ENCODE measurements at places on chromosomes 1 and 21.

DNA sequence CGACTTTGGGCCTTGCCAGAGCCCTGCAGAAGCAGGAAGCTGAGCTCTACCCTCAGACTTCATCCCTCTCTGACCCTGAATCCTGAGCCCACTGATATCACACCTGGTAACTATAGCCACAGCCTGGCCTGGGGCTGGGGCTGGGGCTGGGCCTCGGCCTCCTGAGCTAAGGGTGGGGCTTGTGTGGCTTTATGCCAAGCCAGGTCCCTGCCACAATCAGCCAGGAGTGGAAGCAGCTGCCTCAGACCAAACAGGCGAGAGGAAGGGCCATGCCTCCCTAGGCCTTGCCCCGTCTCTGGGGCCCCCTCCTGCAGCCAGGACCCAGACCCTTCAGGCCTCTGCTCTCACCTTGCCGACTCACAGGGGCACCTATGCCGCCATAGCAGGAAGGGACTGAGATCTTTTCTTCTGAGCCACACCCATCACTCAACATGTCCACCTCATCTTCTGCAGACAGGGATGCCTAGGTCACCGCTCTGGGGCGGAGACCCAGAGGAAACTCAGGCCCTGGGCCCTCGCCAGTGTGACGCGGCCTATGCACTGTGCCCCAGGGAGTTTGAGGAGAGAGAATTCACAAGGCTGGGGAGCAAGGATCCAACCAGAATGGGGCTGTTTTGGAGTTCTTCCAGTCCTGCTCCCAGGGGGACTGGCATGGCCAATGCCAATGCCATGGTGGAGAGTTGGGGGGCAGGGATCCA is 5.7 kb downstream of the UBXN11 start:
- DNase-seq: no peak

GRCh38 chr1:150789396-150789795 is 18.7 kb downstream of the CTSK start:
- DNase-seq: no peak

DNA sequence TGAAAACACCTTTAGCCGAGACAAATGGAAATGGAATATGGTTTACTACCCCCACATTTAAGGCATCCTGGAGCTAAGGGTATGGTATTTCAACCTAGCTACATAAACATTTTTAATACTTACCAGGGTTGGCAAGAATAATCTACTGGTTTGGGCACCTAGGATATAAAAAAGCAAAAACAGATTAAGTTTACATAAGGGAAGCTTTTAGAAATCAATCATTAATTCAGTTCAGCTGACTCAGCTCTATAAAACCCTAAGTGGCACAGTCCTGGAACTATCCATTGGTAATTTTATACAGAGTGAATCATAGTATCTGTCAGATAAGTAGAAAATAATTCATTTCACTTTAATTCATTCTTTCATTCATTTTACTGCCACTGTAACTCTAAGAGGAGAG is 355.2 kb downstream of the VAV3 start:
- no peak for DNase-seq

DNA sequence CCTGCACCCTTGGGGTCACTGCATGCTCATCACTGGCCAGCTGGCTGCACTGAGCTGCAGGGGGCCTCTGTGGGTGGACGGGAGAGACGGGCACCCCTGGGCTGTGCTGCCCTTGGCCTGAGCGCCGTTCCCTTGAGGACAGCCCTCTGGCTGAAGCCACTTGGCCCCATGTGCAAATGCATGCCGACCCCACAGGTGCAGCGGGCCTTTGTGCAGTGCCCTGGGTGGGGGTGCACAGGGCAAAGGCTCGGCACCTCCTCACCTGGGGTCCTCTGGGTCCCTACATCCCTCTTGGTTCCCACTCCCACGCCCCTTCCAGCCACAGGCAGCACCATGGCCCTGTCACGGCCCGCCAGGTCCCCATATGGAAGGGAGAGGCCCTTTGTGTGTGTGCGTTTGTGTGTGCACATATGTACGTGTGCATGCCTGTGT is 41.3 kb downstream of the COQ8A start:
- no peak for DNase-seq

DNA sequence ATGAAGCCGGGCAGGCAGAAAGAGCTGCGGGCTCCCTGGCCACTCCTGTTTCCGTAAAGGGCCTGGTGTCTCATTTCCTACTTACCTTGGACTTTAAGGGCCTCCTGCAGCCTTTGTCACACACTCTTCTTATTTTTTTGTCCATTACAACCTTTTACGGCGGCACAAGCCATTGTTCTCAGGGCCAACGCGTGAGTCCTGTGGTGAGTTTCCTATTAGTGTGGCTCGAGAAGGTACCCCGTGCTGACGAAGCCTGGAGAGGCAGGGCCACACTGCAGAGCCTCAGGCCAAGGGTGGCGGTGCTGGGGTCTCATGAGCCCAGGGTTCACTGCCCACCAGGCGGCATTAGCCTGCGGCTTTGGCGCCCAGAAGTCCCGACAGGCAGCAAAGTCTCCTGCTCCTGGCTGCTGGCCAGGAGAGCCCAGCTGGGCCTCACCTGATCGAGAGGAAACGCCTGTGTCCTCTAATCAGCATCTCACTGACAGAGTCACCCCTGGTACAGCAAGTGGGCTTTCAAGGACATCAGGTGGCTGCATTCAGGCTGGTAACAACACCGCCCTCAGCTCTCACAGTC is 62.0 kb downstream of the SIK1 start:
- no peak for DNase-seq

- peak; percentile 32 for DNase-seq
Measured at GRCh38 chr1:110464340-110464739, 13.4 kb downstream of the PROK1 start.

- no peak for DNase-seq
Measured at GRCh38 chr1:232328486-232329102, 301.3 kb downstream of the SIPA1L2 start.

DNA sequence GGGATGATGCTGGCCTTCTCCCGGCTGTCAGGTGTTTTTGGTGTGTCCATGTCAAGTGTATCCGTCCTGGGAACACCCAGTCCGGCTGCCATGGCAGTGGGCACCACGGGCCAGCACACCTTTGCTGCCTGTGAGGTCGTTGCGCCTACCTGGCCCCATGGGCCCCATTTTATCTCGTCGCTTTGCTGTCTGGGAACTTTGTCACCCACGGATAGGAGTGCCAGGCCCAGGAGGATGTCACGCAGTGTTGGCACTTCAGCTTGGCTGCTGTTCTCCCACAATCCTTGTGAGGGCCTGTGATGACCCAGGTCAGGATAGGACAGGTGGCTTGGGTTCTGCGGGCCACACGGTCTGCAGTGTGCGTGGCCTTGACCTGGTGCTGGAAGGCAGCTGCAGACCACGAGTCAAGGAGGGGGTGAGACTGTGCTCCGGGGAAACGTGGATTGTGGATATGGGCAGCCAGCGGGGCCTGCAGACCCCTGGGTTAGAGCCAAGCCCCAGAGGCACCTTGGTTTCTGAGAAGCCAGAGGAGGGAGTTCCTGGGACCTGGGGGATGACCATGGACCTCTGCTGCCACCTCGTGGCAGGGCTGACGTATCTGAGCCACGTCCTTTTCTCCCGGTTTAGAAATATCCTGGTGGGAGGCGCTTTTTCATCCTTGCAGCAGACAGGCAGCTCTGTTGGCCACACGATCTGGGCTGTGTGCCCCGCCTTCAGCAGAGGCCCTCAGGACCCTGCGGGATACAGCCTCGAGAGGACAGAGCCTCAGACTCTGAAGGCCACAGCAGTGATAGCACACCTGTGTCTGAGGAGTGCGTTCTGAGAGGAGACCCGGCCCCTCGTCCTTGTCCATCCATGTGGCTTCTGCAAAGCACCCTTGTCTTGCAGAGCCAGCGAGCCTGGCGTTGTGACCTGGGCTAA is 161.1 kb upstream of the COL6A1 start:
- peak; percentile 80 for DNase-seq

- peak; percentile 52 for DNase-seq
Measured at GRCh38 chr1:185720633-185721272, 13.4 kb upstream of the HMCN1 start.

DNA sequence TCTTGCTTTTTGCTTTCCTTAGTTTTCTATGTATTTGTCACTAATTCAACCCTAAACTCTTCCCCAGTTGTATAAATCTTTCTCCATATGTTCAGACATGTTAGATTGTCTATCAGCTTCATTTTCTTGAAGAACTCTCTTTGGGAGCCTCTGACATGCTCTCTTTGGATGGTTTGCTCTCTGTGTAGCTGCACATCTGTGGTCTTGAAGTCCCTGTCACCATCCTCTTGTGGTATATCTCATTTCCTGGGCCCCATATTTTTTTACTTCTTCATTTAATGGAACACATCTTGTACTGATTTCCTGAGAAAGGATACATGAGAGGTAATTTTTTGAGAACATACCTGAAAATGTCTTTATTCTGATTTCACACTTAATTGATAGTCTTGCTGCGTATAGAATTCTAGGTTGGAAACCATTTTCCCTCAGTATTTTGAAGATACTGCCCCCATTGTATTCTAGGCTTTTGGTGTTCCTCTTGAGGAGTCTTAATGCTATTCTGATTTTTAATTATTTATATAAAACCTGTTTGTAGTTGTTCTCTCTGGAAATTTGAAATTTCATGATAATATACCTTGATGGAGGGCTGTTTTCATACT is 72.6 kb downstream of the ST3GAL3 start:
- no peak for DNase-seq

- DNase-seq: no peak
Measured at GRCh38 chr1:84155517-84155916, 11.4 kb downstream of the PRKACB start.

DNA sequence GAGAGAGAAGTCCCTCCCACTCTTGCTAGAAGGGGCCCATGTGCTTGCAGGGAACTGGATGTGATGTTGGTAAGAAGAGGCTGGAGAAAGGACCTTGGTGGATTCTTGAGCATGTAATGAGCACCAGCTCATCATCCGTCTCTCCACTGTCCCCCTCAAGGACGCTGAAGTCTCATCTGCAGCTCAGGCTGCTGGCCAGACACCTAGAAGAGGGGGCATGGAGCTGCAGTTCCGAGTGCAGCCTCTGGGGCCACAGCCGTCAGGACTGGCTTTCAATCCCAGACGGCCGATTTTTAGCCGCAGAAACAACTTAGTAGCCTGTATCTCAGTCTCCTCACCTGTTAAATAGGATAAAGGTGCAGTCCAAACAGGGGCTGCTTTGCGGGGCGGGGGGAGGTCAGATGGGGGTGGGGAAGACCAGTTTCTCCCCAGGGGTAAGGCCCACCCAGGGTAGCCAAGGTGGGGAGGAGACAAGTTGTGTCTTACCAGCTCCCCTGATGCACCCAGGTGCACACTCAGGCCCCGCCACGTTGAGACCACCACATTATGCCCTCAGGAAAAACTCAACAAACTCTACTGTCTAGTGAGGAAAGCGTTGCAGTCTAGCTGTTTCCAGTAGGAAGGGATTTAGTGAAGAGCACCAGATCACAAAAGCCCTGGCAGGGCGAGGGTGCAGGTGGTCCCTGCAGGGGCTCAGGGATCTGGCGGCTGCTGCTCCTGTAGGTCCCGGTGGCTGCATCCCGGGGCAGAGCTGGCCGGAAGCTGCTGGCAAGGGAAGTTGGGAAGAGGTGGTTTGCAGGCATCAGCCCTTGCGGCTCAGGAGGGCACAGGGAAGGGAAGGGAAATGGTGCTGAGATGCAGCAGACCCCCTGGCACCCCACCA is 29.5 kb downstream of the LDLRAP1 start:
- no peak for DNase-seq

DNA sequence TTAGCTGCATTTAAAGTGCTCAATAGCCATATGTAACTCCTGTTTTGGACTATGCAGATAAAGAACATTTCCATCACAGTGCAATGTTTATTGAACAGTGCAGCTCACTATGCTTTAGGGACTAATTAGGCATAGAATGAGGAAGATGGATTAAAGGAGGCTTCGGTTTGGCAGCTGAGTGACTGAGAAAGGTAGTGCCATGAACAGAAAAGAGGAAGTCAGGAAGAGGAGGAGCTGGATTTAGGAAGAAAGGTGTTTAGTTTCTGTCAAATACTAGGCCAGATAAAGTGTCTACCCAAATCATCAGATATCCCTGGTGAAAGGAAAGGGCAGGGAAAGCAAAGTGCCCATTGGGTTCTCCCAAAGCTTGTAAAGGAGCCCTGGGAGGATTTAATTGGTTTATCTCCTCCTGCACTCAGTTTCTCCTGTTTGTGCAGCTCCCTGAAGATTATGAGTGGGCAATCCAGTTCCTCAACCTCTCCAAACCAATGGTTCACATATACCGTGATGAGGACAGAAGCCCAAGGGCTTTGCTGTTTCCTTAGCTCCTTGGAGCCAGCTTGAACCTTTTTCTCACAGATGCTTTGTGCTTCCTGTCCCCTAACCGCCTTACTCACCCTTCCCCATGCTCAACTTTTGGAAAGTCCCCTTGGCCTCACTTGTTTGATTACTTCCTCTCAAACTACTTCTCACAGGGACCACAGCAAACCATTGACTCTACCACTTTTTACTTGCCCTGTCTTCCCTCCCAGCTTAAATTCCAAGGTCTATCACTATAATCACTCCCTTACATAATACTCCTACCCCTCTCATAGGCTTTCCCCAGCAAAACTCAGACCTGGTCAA is 3.5 kb upstream of the RAP1A start:
- no peak for DNase-seq

GRCh38 chr1:182301467-182302198 is 90.0 kb downstream of the GLUL start:
- no peak for DNase-seq

DNA sequence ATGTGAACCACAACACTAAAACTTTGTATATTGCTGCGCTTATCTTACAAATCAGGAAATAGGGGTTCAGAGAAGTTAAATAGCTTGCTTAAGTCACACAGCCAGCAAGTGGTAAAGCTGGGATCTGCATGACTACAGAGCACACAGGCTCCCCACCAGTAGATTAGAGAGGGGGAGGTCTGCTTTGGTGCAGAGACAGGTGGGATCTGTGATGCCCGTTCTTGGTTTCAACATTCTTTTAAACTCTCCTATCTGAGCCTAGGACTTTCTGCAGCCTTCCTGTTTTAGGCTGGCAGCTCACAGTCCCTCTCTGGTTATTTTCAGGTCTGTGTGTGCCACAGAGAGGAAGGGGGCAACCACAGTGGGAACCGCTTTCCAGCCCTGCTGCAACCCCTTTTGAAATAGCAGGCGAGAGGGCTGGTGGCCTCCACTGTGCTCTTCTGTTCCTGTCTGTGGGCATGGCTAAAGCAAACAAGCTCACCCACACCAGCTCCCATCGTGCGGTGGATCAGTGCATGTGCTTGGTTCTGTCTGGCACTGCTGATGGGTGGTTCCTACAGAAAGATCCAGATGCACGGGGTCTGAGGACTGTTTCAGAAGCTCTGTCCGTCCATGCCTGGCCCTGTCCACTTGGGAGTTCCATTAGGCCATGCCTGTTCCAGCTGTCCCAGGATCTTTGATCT is 1.7 kb upstream of the IL6R start:
- no peak for DNase-seq

GRCh38 chr1:156995412-156995811 is 50.1 kb downstream of the ARHGEF11 start:
- no peak for DNase-seq

GRCh38 chr1:67609577-67610341 is 75.2 kb upstream of the GADD45A start:
- no peak for DNase-seq

DNA sequence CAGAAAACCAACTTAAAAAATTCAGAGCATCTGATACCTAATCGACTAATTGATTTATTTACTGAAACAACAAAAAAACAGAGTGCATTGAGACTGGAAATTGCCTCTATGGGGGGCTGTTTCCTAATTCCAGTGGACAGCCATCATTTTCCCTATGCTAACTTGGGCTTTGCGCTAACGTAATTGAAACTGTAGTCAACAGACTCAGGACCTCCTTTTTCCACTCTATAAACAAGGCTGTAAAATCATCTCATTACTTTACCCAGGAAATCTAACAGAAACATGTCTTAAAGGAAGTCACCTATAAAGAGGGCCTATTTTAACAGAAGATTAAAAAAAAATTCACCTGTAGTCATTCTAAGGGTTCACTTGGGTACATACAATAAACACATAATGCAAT is 2.1 kb downstream of the ERG start:
- no peak for DNase-seq

Data from fibroblast of skin of left quadriceps (primary cell).